Smooth muscle cell of trachea (primary cell): ENCODE measurements at places on chromosomes 5 and 9. TPM values are rescaled to one million over a fixed set of nuclear protein-coding genes. Genes with fewer than 3 reads are reported as not detected.

ARHGEF39 gene
- 0.50 and 2.9 TPM in 2 replicates for total RNA-seq

CDX1 gene
- 0.15 and 0.17 TPM in 2 replicates for total RNA-seq

SPATA31D4 gene
- total RNA-seq, result not detected in 2 replicates

SH3TC2 gene
- total RNA-seq, result 1.5 and 3.3 TPM in 2 replicates

SEMA5A gene
- total RNA-seq, result 11.7 and 12.5 TPM in 2 replicates

ADAMTS19 gene
- total RNA-seq, result 0.33 and 0.73 TPM in 2 replicates

ANGPTL2 gene
- total RNA-seq, result 49.6 and 184 TPM in 2 replicates

RANBP17 gene
- total RNA-seq, result 0.83 and 6.8 TPM in 2 replicates

PAEP gene
- total RNA-seq, result not detected in 2 replicates

SREK1IP1 gene
- total RNA-seq, result 7.9 and 12.4 TPM in 2 replicates

IL13 gene
- not detected in 2 replicates for total RNA-seq
